Stimulated activated CD8-positive, alpha-beta memory T cell treated with anti-CD3 and anti-CD28 coated beads, Interleukin-7, amount 100 ng/mL, for 48 hours (primary cell): ENCODE measurements at places on chromosomes 12 and 14.

- no peak for DNase-seq
These were observed 31.4 kb downstream of the DCP1B start for GRCh38 chr12:1972856-1973317.

- DNase-seq = no peak
These were observed 7.1 kb downstream of the ARHGDIB start for GRCh38 chr12:14954269-14954668.

- no peak for DNase-seq
These were observed 35.6 kb downstream of the SYNE3 start for GRCh38 chr14:95480887-95481226.

DNA sequence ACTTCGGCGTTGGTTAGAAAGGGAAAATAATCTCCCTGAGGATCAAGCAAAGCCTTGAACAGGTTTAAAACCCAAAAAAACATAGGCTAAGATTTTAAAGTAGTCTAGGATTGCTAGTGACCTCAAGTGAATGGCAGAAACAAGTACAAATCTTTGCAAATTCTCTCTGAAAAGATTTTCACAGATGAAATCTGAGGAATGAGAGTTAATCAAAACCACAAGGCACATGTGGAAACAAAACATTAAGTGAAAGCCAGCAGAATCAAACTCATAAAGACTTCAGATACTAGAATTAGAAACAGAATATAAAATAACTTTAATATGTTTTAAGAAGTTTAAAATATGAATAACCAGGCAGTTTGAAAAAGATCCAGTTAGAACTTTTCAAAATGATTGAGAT is 52.2 kb upstream of the CFL2 start:
- no peak for DNase-seq

DNA sequence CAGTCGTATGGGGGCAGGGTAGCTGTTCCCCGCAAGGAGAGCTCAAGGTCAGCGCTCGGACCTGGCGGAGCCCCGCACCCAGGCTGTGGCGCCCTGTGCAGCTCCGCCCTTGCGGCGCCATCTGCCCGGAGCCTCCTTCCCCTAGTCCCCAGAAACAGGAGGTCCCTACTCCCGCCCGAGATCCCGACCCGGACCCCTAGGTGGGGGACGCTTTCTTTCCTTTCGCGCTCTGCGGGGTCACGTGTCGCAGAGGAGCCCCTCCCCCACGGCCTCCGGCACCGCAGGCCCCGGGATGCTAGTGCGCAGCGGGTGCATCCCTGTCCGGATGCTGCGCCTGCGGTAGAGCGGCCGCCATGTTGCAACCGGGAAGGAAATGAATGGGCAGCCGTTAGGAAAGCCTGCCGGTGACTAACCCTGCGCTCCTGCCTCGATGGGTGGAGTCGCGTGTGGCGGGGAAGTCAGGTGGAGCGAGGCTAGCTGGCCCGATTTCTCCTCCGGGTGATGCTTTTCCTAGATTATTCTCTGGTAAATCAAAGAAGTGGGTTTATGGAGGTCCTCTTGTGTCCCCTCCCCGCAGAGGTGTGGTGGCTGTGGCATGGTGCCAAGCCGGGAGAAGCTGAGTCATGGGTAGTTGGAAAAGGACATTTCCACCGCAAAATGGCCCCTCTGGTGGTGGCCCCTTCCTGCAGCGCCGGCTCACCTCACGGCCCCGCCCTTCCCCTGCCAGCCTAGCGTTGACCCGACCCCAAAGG is 804 bp downstream of the GAPDH start:
- DNase-seq = peak; percentile 63

DNA sequence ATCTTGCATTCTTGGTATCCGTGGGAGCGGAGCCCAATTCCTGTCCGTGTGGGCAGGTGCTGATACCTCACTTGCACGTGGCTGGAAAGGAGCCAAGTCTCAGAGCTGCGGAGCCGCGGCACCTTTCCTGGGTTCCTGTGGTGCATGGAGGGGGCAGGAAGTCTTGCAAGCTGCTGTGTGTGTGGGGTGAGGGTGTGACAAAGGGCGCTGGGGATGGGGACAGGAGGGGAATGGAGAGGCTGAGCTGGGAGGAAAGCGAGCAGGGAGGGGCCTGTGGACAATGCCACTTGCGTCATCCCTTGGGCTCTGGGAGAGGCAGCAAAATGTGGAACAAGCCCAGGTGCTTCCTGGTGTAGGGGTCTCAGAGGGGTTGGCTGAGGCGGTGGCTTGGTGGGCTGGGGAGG is 86.7 kb downstream of the CALM1 start:
- no peak for DNase-seq

DNA sequence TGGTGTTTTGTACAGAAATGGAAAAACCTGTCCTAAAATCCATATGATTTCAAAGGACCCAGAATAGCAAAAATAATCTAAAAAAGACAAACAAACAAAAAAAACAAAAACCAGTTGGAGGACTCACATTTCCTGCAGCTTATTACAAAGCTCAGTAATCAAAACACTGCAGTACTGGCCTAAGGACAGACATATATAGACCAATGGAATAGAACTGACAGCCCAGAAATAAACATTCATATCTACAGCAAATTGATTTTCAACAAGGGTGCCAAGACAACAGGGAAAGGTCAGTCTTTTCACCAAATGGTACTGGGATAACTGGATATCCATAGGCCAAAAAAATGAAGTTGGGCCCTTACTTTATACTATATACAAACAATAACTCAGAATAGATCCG is 55.0 kb downstream of the TAOK3 start:
- no peak for DNase-seq

GRCh38 chr14:77148510-77149231 is 7.1 kb upstream of the ZDHHC22 start:
- no peak for DNase-seq

GRCh38 chr12:116302166-116303058 is 24.9 kb upstream of the MED13L start:
- no peak for DNase-seq

DNA sequence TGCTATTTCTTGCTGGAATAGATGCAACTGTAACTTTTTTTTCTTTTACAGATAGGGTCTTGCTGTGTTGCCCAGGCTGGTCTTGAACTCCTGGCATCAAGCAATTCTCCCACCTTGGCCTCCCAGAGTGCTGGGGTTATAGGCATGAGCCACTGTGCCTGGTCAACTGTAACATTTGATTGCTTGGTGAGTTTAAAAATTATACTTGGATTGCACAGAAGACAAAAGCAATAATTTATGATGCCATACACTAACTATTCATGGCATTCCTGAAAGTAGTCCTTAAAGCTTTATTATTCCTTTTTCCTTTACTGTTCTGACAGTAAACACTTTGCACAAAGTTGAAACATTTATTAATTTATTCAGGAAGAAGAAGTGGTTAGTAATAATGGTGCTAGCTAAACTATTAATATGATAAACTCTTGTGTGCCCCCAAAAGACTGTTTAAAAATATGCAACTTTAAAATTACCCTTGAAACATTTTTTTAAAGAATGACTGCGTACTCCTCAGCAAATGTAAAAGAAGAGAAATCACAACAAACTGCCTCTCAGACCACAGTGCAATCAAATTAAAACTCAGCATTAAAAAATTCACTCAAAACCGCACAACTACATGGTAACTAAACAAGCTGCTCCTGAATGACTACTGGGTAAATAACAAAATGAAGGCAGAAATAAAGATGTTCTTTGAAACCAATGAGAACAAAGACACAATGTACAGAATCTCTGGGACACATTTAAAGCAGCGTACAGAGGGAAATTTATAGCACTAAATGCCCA is 8.3 kb downstream of the PTPRB start:
- no peak for DNase-seq

DNA sequence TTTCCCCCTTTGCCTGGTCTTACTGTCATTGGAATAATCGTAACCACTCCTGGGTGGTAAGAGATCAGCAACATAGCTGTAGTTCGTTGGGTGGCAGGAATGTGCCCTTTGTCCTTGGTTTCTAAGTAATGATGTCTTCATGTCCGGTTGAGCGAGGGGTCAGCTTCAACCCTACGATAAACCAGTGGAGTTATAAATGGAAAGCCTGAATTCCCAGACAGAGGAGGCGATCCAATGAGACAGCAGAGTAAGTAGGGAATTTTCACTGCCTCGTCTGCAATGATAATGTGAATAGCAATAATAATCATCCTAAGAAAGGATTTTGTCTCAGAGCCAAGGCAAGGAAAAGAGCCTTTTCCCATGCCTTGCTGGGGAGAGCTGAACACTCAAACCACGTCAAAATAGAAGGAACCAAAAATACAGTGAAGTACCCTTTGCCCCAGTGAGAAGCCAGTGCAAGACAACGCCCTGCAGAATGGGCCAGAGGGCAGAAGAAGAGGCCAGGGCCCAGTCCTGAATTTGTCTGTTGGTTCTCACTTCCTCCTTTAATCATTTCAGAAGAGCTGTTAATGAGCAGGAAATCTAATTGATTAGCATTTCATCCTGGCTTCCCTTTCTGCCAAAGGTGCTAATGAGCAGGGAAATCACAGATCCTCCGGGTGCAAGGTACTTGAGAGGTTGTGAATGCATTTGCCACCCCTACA is 330.7 kb downstream of the CACNA1C start:
- DNase-seq = no peak

DNA sequence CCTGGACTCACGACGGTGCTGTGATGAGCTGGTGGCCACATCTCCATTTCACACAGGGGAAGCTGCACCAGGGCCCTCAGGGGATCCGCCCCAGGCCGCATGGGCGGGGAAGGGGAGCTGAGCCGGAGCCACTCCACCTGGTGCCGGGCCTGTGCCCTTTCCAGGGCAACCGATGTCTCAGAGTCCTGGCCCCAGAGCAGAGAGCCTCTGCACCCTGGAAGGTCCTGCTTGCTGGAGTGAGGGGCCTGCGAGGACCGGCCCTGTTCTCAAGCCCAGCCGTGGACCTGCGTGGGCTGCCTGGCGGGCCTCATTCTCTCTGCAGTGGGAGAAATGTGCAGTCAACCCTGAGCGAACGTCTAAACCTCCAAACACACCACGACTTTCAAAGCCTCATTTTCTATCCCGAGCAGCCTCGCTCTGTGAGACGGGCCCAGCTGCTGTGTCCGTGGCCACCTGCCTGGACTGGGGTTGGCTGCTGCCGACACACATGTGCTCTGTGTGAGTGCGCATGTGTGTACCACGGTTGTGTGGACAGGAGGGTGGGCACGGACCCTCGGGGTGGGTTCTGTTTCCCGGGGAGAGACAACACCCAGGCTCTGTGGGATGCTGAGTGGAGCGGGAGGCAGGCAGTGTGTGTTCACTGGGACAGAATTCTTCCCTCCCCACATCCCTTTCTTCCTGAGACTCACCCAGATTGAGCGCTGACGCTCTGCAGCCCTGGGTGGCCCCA is 163.5 kb downstream of the KIF26A start:
- no peak for DNase-seq

DNA sequence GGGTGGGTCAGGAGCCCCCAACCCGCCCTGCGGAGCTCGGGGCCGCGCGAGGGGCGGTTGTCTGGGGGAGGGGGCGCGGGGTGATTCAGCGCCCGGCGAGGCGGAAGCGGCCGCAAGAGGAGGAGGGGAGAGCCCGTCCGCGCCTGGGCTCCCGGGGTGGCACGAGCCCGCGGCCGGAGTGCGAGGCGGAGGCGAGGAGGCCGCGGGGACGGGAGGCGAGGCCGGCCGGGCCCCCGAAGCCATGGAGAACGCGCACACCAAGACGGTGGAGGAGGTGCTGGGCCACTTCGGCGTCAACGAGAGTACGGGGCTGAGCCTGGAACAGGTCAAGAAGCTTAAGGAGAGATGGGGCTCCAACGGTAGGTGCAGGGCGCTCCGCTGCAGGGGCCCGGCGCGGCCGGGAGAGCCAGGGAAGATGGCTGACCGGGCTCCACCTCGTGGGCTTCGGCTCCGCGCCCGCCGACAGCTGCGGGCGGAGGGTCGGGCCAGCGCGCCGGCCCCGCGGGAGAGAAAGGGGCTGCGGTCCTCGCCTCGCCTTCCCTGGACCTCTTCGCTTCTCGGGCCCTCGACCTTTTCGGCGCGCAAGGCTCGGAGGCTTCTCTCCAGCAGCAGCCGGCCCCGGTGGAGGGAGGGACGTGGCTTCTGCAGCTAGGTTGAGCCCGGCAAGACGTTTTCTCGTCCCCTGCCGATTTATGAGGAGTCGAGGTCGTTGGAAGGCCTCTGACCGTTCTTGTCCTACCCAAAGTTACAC is 677 bp downstream of the ATP2A2 start:
- peak; percentile 14 for DNase-seq

GRCh38 chr12:24027352-24027751 is 77.9 kb upstream of the SOX5 start:
- no peak for DNase-seq

DNA sequence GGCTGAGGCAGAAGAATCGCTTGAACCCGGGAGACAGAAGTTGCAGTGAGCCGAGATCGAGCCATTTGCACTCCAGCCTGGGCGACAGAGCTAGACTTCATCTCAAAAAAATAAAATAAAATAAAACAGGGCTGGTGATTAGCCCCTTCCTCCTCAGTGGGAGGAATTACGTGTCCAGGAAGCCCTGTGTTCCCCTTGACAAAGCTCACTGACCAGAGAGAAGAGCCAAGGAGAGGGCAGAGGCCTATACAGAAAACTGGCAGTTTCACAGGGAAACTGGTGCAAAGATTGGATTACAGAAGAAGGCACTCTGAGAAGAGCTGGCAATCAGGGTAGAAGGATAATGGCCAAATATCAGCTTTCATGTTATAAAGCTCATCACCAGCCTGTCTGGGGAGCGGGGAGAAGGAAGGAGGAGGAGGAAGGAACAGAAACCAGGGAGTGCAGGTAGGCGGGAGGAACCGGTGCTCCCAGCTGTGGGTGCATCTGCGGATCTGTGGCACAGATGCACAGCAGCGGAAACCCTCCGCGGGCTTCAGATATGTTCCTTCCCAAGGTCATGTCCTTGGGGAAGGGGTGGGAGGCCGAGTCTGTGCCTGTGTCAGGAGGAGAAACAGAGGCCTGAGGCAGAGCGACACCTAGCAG is 6.7 kb downstream of the RAB15 start:
- no peak for DNase-seq

- DNase-seq = no peak
These were observed 348.2 kb downstream of the DPF3 start for GRCh38 chr14:72545411-72546311.

DNA sequence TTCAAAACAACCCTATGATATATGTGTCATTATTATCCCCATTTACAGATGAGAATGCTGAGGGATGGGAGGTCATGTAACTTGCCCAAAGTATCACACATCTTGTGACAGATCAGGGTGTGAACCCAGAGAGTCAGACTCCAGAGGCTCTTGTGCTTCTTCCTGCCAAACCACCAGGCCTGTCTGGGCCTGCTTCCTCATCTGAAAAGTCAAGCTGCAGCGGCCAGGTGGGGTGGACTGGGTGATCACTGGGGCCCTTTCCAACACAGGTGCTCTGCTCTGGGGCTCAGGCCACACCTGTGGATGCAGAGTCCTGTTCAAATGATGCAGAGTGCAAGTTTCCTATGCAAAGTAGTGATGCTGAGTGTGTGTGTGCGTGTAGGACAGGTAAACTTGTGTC is 26.7 kb downstream of the TSPAN11 start:
- no peak for DNase-seq

GRCh38 chr14:89493877-89494634 is 77.0 kb upstream of the FOXN3 start:
- DNase-seq = no peak

DNA sequence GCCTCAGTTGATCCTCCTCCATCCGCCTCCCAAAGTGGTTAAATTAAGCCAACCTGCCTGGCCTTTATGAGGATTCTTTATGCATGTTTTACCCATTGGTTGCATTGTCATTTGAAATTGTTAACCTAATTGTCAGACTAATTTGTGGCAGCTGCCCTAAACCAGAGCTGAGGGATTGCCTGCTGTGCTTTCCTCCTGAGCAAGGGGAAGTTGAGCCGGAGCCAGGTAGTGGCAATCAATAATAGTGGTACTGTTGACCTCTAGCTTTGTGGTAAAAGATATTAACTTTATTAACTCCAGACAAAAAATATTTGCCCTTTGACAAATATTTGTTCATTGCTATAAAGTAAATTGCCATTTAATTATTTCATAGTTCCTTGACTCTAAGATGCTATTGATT is 5.6 kb upstream of the HEBP1 start:
- DNase-seq = no peak
